HFFc6 (cell line): ENCODE measurements at places on chromosomes 12 and 14. TPM values are rescaled to one million over a fixed set of nuclear protein-coding genes. Genes with fewer than 3 reads are reported as not detected.
A peak's percentile ranks its signal among the peaks of the same experiment; 100 is the strongest.

- DNase-seq = no peak
Observed at GRCh38 chr12:119169150-119169549, 9.6 kb upstream of the HSPB8 start.

GRCh38 chr12:49673446-49674317 is 33.5 kb downstream of the FMNL3 start:
- peak; percentile 90 for DNase-seq

- DNase-seq = no peak
Observed at GRCh38 chr14:94121485-94121884, 7.9 kb downstream of the IFI27L2 start.

GRCh38 chr12:104433061-104433460 is 23.7 kb upstream of the CHST11 start:
- no peak for DNase-seq

GRCh38 chr12:71684081-71684480 is 1.8 kb upstream of the TMEM19 start:
- DNase-seq = no peak

- DNase-seq = peak; percentile 87
Observed at GRCh38 chr12:118356809-118357256, 15.9 kb downstream of the TAOK3 start.

GRCh38 chr14:39991041-39991440 is 558.8 kb upstream of the FBXO33 start:
- no peak for DNase-seq

- DNase-seq = no peak
Observed at GRCh38 chr12:5964913-5965900, 20.1 kb upstream of the ANO2 start.

- no peak for DNase-seq
Observed at GRCh38 chr12:75782069-75782581, 249.5 kb downstream of the PHLDA1 start.

DNA sequence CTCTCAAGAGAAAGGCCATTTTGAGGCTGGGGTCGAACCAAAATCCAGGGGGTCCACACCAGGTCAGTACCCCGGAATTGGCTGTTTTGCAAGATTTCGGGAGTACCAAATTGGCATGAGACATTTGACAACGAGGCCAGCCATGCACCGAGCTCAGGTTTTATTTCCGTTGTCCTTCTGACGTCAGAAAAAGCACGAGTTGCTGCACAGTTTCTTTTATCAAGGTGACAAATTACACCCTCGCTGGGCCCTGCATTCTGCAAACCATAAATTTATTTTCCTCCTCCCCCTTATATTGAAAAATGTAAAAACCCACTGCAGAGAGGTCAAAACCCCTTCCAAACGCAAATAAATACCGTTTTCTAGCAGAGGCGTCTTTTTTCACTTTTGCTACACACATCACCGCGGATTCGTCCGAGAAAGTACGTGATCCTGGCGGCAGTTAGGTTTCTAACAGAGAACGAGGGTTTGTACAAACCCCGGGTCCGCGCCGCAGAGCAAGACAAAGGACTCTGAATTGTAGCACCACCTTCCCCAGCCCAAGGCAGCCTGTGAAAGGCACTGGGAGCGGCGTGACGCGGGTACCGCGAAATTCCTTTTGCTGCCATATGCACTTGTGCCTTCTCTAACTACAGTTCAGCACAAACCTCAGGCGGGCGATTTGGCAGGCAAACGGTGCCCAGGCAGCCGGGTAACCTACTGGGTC is 1.8 kb downstream of the SLC38A1 start:
- peak; percentile 12 for DNase-seq

OR4E1 gene
- total RNA-seq = not detected in 2 replicates

ADAM21 gene
- total RNA-seq = 0.31 and 0.73 TPM in 2 replicates

OR10A7 gene
- total RNA-seq = not detected in 3 replicates

OSBPL8 gene
- total RNA-seq = 69.7 to 77.2 TPM (median 77.1 TPM) in 3 replicates
